ENCODE measurements at places on chromosomes 4 and X.

GRCh38 chrX:1385253-1386223, 6.4 kb downstream of the SLC25A6 start:
- DNase-seq, result no peak

GRCh38 chr4:76095568-76095967, 21.1 kb downstream of the ART3 start:
- DNase-seq, result no peak

- no peak for DNase-seq
Observed at GRCh38 chr4:53586121-53586816, 5.0 kb downstream of the LNX1 start.

DNA sequence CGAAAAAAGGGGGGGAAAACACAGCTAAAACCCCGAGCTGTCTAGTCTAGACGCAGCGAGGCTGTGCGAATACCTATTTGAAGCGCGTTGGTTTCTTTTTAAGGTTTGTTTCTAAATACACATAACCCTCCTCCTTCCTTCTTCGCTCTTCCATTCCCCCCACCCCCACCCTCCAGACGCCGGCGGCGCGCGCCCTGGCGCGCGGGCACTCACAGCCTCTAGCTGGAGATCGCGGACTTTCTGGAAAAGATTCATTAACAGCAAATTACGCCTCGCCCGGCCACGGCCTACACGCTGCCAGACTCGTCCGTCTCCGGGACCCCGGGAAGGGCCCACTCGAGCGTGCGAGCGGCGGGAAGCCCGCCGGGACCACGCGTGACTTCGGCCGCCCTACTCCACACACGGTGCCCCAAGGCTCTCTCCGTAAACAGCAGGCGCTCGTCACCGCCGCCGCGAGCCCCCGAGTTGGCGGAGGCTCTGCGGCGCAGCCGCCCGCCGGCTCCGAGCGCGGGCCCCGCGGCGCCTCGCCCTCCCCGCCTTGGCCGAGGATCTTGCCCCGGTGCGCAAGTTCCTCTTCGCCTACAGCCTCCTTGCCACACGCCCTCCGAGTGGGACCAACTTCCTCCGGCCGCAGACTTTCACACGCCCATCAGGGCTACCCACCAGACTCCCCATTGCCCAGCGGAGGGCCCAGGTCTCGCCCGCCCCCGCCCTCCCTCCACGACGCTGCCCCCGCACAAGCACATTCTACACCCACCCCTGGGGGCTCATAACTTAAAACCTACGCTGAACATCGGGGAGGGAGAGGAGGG, 2.0 kb downstream of the BCOR start:
- DNase-seq, result no peak

- no peak for DNase-seq
Observed at GRCh38 chr4:109751852-109752251, 22.0 kb upstream of the PLA2G12A start.

DNA sequence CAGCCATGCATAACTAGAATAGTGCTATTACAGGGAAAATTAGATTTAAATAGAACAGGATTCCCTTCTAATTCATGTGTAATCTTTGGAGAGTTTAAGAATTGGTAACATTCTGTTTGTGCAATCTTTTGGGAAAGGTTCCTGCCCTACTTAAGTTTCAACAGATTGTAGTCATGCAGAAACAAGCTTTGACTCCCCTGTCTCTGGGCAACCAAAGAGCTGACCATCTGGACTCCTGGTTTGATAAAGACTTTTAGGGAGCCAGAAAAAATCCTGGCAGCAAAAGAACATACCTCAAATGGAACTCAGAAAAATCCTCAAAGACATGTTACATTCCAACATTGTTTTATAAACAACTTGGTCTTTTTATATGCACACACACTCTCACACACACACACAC, 191.1 kb upstream of the NEIL3 start:
- no peak for DNase-seq

DNA sequence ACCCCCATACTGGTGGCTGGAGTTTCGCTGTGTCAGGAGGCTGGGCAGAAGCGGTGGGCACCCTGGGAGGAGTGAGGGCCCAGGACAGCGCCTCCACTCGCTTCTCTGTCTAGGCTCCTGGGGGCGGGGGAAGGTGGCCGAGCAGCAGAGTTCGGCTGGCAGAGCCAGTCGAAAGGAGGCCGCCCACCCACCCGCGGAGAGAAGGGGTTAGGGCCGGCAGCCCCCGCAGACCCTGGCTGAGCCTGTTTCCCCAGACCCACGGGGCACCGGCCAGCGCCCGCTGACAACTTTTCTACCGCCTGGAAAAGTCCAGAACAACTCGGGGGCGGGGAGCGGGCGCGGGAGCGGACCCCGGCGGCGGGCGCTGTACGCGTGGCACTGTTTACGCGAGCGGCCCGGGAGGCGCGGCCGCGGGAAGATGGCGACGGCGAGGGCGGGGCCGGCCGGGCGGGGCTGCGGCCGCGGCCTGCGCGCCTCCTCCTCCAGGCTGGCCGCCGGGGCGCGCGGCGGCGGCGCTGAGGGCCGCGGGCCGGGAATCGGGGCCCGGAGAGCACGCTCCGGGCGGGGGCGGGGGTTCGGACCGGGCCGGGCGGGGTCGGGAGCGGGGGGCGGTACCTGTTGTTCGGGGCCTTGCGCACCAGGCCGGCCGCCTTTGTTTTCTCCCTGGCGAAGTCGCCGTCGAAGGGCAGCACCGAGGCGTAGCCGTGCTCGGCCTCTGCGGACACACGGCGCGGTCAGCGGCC, 628 bp downstream of the MXD4 start:
- no peak for DNase-seq

DNA sequence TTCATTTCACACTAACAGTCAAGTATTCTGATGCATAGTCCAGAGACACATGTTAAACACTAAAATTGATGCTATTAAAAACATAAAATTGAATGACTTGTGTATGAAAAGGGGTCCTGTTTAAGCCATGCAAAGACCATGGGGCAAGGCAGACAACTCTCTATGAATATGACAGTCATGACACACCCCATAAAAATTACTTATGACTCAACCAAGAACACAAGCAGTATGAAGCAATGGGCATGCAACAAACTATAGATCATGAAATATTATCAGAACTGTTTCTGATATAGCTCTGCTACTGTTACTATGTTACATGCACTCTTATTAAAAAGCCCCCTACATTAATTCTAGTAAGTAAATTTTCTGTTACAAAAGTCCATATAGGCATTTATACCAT, 57.5 kb upstream of the ZCCHC13 start:
- DNase-seq, result no peak

- DNase-seq, result no peak
Observed at GRCh38 chr4:154205471-154205870, 286.1 kb downstream of the DCHS2 start.

DNA sequence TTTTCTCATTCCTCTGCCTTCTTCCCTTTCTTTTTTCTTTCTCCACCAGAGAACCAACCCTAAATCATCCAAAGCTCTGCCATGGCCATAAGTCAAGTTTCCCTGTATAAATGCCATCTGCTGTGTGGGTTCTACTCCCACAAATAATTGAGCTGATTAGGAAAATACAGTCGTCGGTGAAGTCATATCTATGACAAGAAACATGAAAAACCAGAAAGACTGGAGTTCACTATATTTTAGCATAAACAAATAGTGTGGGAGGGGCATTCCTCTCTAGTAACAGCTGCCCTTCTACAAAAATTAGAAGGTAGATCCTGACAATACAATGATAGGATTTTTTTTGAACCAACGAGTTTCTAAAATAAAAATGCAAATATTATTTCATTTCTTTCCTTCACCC, 48.8 kb downstream of the SPOCK3 start:
- DNase-seq, result no peak

DNA sequence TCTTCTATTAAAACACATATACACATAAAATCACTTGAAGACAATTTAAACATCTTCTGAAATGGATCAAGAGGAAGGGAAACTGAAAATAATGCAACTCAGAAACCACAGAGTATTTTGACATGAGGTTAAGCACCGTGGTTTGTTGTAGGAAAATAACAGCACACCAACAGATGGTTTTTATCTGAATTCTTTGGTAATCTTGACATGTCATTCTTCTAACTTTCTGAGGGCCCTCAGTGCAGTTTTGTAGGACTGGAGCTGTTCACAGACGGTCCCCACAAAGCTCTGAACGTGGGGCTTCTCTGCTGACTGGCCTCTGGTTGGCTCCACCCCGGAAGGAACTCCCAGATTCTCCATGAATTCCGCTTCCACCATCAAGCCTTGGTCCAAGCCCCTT, 16.0 kb upstream of the TLR8 start:
- DNase-seq, result no peak

GRCh38 chr4:153661215-153661822, 22.8 kb upstream of the TLR2 start:
- no peak for DNase-seq

DNA sequence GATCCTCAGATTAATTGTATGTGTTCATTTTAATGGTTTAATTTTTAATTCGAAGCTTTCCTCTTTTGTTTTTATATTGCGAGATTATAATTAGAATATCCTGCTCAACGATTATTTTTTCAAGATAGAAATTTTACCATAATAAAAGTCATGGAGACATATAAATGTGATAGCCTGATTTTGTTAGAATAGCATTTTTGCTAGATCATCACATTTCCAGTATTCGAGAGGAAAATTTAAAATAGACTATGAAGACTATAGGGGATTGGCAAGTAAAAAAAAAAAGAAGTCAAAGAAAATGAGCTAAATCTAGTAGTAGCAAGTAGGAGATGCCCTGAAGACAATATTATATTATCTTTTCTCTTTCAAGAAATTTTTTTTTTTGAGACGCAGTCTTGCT, 60.6 kb downstream of the TENM3 start:
- DNase-seq, result no peak

DNA sequence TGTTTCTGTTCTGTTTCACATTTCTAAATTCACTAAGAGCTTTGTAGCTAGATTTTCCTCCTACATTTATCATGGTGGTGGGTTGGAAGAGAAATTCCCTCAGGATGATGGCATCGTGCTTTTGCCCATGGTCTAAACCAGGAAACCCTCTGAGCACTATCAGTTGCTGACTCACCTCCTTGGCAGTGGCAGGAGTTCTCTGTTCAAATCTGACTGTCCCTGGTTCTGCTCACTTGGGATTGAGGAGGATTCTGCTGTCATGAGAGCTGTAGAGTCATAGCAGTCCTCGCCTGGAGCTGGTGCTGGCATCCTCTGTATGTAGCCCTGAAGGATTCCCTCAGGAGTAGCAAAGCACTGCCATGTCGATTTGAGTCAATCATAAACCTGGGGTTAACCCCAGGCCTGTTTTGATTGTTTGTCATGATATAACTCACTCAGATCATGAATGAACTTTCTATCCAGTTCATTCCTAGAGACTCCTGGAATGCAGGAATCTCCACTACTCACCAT, 9.4 kb downstream of the TEX13A start:
- DNase-seq, result no peak

DNA sequence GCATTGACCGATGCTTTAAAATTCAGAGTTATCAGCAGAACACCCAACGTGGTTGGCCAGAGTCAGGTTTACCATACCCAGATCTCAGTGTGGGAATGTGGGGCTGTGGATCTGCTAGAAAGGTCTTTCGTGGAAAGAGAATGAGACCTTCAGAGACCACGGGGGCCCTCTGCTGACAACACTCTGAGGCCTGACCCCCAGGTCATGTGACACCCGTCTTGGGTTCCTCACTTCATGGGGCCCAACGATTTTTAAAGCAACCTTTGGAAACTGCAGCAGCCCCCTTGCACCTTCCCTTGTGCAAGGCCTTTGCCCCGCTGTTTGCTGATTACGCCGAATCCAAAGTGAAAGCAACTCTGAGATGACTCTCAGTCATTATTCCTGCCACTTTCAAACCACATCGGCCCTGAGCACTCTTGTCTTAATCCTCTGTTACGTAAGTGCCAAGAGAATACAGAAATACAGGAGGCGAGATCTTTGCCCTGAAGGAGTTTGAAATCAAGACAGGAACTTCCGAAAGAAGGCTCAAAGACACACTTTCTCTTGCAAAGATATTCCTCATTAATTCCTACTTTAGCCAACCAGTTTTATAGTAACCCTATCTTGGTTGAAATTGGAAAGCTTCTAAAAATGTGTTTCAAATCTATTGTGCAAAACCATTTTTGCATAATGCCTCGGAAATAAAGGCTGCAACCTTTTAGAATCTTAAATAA, 88.3 kb downstream of the EVC2 start:
- DNase-seq, result no peak

GRCh38 chr4:6938647-6939271, 29.1 kb downstream of the TBC1D14 start:
- no peak for DNase-seq

GRCh38 chr4:99845708-99846469, 29.3 kb downstream of the DAPP1 start:
- no peak for DNase-seq

DNA sequence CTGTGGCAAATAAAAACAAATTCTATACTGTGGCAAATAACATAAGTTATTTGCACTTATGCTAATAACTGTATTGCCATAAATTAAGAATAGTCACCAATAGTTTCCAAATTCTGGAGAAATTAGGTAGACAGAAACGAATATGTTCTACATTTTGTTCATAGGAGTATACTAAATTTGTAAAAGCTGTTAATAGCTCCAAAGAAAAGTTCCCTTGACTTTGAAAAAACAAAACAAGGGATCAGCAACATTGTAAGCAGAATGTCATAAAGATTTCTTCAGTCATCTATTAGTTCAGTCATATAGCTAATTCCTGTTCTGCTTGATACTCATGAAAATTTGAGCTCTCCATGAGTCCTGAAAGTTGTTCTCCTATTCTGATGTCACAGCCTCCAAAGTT, 1472.8 kb downstream of the C4orf33 start:
- DNase-seq, result no peak

DNA sequence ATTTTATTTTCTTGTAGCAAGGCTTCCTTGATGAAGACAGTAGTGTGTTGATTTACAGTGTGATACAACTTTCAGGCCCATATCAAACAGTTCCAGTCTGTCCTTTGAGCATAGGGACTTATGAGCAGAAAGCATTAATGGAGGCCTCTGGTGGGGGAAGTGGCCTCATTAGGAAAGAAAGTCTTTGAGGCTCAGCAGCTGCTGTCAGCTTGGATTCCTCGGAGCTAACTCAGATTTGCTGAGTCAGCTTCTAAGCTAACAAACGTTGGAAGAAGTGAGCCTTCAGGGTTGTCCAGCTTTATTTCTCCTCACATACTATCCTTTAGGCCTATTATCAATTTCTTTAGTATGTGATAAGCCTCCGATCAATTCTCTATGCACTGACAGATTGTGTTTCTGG, 15.8 kb upstream of the SFRP2 start:
- no peak for DNase-seq

DNA sequence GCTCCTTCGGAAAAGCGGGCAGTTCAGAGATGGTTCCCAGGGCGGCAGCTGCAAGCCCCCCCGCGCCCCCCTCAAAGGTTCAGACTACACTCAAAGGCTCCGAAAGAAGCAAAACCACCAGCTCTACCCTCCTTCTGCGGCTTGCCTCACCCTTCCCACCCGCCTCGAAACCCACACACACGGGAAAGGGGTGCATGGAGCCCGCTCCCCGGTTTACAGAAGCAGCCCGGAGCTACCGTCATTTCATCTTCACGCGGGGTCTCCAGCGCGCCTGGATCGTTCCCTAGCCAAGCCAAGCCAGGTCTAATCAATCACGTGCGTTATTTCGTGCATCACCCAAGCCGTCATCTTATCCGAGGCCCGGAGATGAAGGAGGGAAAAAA, 1.2 kb downstream of the NLGN4X start:
- DNase-seq, result no peak

Measured in left renal pelvis (tissue), 4 donors.